ENCODE measurements at places on chromosomes 2 and 18.
A peak's percentile ranks its signal among the peaks of the same experiment; 100 is the strongest.

DNA sequence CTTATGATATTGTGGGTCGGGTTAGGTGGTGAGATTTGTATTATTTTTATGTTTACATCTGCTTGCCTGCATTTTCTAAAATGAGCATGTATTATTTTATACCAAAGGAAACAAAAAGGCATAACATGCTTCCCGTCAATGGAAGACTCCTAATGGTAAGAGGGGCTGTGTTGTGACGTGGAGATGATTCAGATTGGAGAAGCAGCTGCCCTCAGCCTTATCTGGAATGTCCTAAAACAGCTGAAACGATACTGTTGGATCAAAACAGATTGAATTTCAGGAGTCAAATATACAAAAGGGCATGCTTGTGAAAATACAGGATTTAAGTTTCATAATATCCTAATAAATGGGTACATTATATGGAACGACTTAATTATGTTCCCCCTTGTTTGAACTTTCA is 19.0 kb downstream of the DGKD start:
- no peak for DNase-seq

DNA sequence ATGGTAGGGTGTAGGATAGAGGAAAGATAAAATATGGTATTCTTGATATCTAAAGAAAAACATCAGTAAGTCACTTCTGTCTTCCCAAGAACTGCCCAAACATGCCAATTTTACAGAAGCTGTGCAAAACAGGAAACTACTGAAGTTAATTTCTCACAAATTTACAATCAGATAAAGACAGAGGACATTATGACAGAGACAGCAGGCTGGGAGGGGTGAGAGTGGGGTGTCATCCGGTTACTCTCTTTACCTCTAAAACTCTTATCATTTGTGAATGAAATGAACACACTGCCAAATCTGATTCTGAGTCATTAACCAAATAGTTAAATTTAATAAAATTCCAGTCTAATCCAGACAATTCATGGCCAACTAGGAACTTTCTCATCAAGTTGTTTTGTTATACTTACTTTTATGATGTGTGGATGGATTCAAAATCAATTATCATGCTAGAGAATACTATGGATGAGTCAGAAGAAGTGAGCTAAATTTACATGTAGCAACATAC is 323.2 kb upstream of the MEX3C start:
- DNase-seq, result no peak

- peak; percentile 77 for DNase-seq
These were observed 16.4 kb upstream of the CYP1B1 start for GRCh38 chr2:38092196-38092902.

DNA sequence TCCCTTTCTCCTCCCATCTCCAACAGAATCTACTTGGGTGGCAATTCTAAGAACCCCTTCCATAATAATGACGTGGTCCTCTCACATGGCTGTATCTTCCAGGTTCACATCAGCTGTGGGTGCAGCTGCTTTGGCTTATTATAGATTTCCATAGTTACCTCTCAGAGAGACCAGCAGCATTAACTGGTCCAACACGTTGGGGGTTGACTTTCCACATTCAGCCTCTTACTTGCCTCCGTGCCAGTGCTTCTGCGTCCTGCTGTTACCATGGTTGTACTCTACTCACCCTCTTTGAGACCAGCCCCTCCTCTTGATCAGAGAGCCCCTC is 570.7 kb downstream of the PLCL1 start:
- no peak for DNase-seq

- DNase-seq, result peak; percentile 56
These were observed 12.8 kb downstream of the TFPI start for GRCh38 chr2:187541086-187542085.

DNA sequence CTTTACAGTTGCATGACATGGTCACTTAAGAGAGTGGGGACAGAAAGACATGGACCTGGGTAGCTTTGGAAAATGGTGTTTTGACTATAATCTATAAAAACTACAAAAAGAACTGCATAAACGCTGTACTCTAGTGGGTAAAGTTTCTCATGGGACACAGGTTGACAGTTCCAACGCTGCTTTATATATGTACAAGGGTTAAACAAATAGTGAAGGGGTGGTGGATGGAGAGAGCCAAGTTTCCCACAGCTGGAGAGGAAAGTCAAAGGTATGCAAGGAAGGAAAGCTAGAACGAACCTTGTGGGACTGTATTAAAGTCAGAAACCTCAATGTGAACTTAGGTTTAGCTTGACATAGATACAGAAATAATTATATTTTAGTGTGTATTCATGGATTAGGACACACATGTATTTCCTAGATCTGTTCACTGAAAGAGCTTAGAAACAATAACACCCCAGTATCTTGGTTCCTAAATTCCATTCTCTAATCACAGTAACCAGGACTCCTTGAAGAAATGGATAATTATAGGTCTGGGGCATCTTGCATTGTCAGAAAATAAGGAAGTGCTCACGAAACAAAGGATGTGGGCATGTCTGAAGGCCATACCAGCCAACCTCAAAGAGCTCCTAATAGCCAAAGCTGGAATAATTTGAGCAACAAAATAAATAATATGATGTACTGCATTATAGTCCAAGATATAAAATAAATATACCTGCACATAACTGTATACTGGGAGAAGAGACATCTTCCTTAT is 28.8 kb downstream of the TANC1 start:
- DNase-seq, result no peak

- no peak for DNase-seq
These were observed 242.5 kb upstream of the NETO1 start for GRCh38 chr18:73110307-73110706.

GRCh38 chr18:6495536-6495935 is 80.8 kb upstream of the L3MBTL4 start:
- no peak for DNase-seq

DNA sequence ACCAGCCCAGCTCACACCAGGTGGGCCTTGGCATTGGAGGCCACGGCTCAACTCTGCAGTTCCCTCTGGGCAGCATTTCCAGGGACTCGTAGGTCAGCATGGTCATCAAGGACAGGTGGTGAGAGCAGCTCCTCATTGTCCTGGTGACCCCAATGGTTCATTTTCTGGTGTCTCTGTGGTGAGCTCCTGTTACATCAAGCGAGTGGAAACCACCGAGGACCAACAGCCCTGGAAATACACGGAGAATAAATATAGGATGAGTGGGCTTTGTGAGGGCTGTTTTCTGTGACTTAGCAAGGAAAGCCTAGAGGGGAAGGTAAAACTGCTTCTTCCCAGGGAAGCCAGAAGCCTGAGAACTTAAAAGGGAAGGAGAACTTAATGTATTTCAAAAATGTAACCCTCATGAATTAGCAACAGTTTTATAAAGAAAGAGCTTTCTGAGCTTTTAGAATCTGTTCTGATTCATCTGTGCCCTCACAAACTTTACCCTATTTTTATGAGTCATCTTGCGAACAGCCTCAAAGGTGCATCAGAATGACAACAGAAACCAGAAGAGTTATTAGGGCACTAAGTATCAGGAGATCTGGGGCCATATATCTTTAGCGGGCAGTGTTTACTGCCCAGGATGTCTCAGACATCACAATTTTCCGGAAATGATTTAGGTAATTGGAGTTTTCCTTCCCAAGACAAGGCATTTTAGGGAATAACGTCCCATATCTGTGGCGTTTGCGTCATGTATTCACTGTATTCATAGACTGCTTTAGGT is 18.7 kb downstream of the C2orf92 start:
- no peak for DNase-seq

GRCh38 chr2:42567806-42568400 is 529 bp upstream of the MTA3 start:
- DNase-seq, result no peak

- no peak for DNase-seq
These were observed 1408.2 kb upstream of the PIK3C3 start for GRCh38 chr18:40546875-40547274.

DNA sequence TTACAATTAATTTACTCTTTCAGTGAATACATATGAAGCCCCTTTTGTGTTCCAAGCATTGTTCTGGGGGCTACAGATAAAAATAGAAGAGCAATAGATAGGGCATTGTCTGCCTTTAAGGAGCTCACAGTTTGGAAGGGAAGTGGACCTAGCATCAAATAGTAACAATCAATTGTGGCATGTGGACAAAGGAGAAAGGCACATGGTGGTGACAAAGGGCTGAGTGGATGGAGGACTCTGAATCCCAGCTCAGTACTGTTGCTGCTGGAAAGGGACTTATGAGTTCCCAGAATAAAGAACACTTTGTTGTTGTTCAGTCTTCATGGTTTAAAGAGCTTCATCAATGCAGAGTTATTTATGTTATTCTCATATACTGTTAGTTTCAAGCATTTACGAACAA is 217.7 kb downstream of the HRH4 start:
- no peak for DNase-seq

DNA sequence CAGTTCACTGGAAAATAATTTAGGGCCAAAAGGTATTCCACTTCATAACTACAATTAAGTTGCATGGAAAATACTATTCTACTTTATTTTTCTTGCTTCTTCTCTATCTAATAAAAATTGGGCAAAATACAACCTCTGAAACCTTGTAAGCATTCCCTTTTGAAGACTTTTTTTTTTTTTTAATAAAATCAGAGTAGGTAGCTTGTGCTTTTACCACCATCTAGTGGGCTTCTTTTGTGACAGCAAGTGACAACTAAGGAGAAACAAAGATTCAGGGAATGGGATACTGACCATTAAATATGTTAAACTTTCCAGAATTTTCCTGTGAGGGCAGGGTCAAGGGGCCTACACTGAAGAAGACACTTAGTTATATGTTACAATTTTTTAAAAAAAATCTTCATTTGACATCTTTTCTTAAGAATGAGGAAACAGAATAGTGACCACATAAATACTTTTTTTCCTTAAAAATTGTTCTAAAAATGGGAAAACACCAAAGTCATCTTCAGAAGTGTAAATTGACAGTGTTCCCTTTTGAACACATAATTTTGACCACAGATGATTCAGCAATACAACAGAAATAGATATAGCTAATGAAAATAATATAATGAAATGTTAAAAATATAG is 1183.2 kb upstream of the ACVR2A start:
- DNase-seq, result peak; percentile 22

DNA sequence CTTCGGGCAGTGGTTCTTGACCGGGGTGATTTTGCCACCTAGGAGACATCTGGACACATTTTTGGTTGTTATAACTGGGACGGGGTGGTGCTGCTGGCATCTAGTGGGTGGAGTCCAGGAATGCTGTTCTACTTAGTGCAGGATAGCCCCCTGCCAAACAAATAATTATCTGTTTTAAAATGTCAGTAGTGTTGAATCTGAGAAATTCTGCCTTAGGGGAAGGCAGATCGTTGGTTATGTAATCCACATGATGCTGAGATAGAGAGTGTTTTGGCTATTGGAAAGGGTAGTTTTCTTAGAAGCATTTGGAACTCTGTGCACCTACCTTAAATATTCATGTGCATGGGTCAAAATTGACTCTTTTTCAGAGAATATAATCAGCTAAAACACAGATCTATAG is 199.0 kb downstream of the TPGS2 start:
- no peak for DNase-seq

- DNase-seq, result peak; percentile 70
These were observed at the start of gene GATA6 for GRCh38 chr18:22169011-22169888. TSS of gene GATA6 (plus strand) at chr18:22169589. CDS start at chr18:22171145, 1,556 bp downstream.

- DNase-seq, result no peak
These were observed 51.3 kb upstream of the ITSN2 start for GRCh38 chr2:24411488-24412151.

DNA sequence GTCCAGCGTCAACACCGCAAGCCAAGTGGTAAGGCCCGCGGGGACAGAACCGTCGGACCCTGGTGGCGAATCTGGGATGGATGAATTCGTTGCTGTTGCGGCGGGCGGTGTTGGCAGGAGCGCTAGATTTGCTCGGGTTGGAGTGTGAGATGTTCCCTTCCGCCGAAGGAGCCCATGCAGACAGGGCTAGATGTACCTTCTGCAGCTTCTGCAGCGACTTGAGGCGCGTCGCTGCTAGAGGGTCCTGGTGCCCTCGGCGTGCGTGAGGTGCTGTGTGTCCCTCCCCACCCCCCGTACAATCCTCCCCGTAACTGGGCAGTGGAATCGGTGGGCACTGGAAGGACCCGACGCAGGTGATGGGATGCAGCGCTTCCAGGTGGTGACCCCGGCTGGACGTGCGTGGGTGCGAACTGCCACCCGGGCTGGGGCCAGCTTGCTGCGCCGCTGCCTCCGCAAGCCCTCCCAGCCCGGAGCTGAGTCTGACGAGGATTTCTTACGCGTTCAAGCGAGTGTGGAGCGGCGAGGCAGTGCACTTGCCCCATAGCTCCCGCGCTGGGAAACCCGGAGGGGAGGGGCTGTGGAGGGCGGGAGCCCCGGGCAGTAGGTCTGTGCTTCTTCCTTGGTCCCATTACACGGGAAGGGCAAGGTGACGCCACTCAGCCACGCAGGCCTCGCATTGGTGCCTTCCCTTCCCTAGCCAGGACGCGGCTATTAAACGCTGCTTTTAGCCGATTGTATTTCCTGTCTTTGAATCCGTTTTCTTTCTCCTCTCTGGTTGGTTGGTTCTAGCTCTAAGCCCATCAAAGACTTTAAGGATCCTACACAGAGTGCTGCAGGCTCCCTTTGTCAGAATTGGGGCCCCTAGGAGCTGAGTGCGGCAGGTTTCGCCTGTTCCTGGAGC is 34.2 kb downstream of the CHRNA1 start:
- DNase-seq, result no peak

GRCh38 chr18:3972291-3972930 is 482.7 kb downstream of the DLGAP1 start:
- no peak for DNase-seq

GRCh38 chr2:128635361-128635900 is 316.8 kb upstream of the HS6ST1 start:
- DNase-seq, result no peak

DNA sequence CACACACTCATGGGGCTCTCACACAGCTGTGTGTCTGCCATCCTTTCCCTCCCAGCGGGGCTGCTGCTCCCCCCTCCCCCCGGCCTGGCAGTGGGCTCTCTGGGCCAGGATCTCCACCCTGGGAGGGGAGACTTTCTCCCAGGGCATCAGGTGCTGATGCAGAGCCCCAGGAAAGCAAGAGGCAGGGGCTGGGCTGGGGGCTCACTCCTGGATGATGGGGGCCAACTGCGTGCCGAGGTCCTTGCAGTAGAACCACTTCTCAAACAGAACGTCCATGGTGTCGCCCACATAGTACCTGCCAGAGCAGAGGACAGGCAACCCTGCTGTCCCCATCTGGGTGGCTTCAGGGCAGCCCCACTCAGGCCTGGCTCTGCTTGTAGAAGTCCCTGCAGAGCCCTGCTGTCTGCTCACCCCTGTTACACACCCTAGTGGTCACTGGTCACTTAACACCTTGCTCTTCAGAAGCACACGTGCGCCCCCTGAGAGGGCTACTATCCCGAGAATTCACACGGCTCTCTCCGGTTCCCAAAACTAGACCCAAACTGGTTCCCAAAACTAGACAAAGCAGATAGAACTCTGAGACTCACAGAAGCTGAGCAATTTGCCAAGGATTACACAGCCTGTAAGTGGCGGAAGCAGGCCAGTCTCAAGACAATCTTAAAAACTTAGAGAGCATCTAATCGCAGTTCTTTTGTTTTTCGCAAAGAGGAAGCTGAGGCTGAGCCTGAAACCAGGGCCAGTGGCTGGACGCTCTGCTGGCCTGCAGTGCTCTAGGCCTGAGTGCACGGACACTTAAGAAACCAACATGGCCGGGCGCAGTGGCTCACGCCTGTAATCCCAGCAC is 6.6 kb upstream of the OXER1 start:
- DNase-seq, result no peak

Data from fibroblast of skin of left quadriceps (primary cell).